ENCODE measurements at places on chromosomes 1 and 21.
A peak's percentile ranks its signal among the peaks of the same experiment; 100 is the strongest.

GRCh38 chr1:94973309-94973922 is 46.5 kb upstream of the CNN3 start:
- DNase-seq: no peak

DNA sequence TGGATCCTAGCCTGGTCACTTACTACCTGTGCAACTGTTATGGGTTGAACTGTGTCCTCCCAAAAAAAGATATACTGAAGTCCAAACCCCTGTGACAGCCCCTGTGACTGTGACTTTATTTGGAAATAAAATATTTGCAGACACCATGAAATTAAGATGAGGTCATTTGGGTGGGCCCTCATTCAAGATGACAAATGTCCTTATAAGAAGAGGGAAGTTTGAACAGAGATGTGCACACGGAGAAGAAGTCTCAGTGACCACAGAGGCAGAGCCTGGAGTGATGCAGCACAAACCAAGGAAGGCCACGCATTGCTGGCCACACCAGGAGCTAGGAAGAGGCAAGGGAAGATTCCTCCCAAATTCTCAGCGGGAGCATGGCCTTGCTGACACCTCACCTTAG is 249.7 kb upstream of the RUNX1 start:
- no peak for DNase-seq

GRCh38 chr1:213277036-213277435 is 226.0 kb downstream of the RPS6KC1 start:
- no peak for DNase-seq

GRCh38 chr21:16180614-16181013 is 450.8 kb downstream of the USP25 start:
- DNase-seq: no peak

GRCh38 chr21:43975469-43976098 is 36.5 kb upstream of the TRAPPC10 start:
- peak; percentile 69 for DNase-seq

DNA sequence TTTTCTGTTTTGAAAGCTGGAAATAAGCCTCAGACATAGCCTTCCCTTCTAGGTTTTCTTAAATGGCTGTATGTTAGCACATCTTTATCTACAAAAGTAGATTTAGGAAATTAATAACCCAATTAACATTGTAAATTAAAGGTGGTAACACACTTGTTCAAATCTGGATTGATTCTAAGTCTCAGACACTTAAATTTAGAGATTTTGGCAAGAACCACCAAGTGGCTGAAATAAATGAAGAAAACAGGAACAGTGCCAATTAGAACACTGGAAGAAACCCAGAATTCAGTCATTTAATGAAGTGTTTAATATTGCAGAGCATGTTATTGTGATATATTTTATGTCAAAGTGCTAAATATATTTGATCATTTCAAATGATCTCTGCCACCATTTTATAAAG is 628.2 kb downstream of the USP25 start:
- DNase-seq: no peak

DNA sequence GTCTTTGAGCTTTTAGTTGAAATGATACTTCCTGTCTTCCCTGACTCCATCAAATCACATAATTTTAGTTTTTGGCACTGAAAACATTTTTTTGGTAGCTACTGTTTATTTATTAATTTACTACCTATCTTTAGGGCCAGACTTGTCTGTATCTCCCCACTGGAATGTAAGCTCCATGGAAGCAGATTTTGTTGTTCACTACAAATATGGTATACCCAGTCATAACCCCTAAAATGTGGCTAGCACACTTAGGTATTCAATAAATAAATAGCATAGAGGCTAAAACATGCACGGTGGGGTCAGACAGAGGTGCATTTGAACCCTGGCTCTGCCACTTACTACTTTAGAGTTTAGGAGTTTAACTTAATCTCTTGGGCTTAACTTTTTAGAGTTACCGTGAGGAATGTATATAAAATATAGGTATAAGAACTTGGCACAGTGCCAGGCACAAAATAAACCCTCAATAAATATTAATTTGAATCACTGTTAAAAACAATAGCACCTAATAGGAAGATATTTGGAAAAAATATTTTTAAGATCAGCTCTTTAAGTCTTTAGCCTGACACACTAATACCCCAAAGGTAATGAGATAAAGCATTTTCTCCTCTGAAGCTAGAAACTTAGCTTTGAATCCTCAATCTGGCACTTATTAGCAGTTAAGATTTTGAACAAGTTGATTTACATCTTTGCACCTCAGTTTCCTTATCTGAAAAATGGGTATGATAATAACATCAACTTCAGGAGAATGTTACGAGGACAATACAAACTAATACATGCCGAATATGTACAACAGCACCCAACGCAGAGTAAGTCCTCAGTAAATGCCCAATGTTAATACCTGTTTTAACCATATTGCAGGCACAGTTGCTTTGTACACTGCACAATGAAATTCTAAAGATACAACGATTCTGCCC is 59.6 kb upstream of the HP1BP3 start:
- DNase-seq: no peak

DNA sequence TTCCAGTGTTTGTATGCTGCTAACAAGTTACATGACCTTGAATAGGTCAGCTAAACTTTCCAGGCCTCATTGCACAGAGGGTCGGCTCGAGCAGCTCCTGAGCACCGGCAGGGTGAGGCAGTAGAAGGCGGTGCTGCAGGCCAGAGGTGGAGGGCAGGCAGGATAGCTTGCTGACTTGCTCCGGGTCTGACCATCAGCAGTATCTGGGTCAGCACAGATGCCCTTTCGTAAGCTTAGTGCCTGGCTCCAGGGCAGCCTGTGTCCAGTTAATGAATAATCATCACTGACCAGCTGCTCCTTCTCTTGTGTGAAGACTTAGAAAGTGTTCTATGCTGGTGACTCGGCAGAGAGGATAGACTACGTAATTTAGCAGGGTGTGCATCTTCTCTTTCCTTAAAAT is 6.9 kb downstream of the MAPKAPK2 start:
- no peak for DNase-seq

GRCh38 chr1:232593717-232594502 is 36.0 kb downstream of the SIPA1L2 start:
- DNase-seq: no peak

DNA sequence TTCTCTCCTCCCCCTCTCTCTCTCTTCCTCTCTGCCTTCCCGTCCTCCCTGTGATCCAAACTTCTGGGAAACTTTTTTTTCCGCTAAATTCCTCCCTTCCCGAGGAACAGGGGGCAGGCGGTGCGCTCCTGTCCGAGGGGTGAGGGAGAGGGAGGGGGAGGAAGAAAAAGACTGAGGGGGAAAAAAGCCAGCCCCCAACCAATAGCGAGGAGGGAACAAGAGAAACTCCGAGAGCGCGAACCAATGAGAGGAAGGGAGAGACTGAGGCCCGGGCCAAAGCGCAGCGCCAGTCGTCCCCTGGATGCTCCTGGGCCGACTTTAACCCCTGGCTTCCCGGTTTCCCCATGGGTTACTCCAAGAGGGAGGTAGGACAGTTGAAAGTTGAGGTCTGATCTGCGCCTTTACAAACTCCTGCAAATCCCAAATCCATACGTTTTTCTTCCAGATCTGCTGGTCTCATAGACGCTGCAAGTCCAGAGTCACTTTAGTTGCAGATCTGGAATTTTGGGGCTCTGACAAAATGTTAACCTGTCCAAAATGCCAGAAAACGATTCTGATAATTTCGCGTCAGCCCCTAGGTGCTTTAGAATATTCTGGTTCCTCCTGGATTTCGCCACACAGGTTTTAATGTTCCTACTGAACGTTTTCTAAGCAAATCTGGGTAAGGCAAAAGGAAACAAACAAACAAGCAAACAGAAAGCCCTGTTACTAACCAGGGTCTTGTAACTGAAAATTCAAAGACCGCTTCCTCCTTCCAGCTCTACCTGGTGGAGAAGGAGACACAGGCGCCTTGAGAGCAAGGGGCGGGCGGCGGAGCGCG is at the start of gene TBX15:
TBX15 (minus strand) TSS at position 158 of the 820 bp plus-strand sequence. CDS start 548 bp downstream, outside the sequence.
- peak; percentile 94 for DNase-seq
